GM23248 (cell line): ENCODE measurements at places on chromosomes 5 and 9.
A peak's percentile ranks its signal among the peaks of the same experiment; 100 is the strongest.

DNA sequence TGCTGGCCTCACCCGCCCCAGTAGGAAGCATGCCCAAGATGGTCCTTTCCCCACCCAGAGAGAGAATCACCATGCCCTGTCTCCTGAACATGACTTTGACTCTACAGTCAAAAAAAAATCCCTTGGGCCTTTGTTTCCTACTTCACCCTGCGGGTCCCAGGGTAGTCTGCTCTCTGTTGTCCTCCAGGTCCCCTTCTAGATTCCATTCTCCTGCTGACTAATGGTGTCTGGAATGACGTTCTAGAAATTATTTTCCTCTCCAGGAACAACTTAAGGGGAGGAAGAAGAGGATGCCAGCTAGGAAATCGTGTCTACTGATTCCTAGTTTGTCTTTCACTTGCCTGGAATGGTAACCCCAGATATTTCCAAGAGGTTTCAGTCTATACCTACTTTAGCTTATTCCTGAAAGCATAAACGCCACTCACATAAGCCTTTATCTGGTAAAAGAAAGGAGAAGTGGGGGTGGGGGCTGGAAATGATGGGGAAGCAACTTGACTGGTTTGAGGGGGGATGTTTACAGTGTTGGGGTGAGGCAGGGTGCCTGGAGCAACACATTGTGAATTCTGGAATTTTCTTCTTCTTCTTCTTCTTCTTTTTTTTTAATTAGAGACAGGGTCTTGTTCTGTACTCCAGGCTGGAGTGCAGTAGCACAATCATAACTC lies 93.9 kb downstream of the SNX18 start:
- peak; percentile 45 for DNase-seq

GRCh38 chr5:142445266-142445665 lies 120.4 kb upstream of the SPRY4 start:
- DNase-seq = peak; percentile 33

DNA sequence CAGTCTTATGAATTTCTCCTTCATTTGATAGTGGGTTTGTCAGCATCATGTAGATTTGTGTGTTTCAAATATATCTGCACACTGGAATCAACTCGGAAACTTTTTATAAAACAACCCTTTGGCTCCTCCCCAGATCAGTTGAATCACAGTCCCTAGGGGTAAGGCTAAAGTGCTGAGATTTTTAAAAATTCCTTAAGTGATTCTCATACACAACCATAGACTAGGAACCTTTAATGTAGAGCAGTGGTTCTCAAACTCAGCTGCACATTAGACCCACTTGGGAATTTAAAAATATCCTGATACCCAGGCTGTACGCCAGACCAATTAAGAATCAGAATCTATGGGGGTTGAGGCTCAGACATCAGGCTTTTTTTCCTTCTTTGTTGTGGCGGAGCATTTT lies 17.5 kb upstream of the JAK2 start:
- peak; percentile 81 for DNase-seq

- DNase-seq = peak; percentile 93
These were observed 309.1 kb downstream of the ADAMTS6 start for GRCh38 chr5:65172486-65173129.

- DNase-seq = no peak
These were observed 1.8 kb upstream of the IARS1 start for GRCh38 chr9:92295240-92295790.

DNA sequence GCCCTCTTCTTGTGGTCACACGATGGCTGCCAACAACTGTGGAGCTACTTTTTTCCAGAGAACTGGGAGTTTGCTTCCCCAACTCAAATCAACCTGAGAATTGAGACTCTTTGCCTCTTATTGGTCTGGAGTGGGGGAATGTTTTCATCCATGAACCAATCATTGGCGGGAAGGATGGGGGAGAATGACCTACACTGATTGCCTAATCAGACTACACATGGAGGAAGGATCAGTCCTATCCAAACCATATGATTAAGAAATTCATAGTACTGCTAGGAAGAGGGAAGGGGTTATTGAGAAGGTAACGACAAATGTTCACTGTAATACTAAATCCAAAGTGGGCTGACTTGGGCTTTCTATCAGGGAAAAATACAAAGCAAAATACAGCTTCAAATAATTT lies 7.9 kb upstream of the KIF2A start:
- no peak for DNase-seq

DNA sequence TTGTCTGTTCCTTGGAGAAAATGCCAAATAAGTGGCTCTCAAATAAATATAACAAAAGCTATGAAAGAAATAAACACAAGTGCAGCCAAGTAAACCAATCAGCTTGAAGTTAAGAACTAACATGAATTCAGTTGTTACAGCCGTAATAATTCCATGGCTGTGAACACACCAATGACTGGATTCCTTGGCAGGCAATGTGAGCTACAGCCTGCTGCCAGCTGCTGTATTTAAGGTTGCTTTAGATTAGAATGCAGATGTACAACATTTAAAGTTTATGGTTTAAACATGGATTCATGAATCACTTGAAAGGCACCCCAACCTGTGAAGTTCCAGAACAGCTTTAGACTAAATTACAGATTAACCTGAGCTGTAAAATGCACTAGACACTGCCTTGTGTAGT lies 626.4 kb upstream of the SEMA6A start:
- no peak for DNase-seq

GRCh38 chr5:174872271-174872670 lies 147.9 kb downstream of the MSX2 start:
- DNase-seq = no peak

DNA sequence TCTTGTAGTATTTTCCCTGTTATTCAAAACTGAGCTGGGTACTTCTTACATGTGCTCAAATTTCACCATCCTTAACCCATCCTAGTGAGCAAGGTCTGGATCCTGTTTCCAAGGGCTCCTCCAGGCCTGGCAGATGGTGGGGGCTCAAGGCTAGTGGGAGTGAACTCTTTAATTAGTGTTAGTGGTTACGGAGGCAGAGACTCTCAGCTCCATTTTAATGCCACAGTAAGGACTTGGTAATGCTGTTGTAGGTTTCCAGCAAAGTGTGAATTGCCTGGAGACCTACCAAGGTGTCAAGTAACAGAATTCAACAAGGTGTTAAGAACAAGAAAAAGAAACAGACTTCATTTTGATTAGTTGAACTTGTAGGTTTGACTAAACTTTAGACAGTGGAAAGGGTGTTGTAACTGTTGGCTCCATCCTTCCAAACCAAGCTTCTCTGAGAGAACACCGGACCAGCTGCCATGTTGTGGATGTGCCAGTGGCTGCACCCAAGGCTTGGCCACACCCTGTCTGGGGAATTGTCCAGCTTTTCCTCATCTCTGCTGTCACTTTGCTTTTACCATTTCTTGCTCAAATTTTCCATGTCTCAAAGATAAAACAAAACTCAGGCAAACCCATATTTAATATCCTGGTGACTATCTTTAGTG lies 98.7 kb downstream of the ADCY2 start:
- no peak for DNase-seq

DNA sequence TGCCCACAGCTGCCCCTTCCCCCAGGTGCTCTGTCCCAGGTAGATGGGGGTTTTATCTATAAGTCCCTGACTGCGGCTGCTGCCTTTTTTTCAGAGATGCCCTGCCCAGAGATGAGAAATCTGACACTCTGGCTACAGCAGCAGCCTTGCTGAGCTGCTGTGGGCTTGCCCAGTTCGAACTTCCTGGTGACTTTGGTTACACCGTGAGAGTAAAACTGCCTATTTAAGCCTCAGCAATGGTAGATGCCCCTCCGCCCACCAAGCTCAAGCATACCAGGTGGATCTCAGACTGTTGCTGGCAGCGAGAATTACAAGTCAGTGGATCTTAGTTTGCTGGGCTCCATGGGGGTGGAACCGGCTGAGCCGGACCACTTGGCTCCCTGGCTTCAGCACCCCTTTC lies 56.8 kb downstream of the MINAR2 start:
- no peak for DNase-seq

- peak; percentile 16 for DNase-seq
These were observed 217.5 kb upstream of the SGCD start for GRCh38 chr5:156109317-156110023.

DNA sequence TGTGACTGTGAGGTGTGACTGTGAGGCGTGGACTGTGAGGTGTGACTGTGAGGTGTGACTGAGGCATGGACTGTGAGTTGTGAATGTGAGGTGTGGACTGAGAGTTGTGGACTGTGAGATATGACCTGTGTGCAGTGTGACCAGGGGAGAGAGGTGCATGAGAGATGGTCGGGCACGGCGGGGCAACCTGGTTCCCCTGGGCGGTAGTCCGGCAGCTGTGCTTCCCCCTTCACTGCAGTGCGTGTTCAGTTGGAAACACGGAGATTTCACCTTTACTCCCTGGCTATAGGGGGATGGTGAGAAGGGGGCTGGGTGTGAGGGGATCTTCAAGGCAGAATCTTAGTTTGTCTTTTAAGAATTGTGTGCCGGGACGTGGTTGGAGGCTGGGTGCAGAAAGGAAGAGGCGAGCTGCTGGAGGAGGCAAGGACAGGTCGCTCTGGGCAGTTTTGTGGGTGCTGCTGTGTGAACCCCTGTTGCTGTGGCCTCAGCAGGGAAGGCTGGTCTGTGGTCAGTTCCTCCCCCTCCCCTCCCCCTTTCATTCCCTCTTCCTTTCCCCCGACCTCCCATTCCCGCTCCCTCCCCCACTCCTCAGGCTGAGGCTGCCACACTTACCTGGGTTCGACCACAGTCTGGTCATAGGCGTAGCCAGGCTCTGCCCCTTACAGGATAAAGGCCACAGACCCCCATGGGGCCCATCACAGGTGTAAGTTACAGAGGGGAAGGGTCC lies 39.3 kb downstream of the CEP72 start:
- DNase-seq = no peak

DNA sequence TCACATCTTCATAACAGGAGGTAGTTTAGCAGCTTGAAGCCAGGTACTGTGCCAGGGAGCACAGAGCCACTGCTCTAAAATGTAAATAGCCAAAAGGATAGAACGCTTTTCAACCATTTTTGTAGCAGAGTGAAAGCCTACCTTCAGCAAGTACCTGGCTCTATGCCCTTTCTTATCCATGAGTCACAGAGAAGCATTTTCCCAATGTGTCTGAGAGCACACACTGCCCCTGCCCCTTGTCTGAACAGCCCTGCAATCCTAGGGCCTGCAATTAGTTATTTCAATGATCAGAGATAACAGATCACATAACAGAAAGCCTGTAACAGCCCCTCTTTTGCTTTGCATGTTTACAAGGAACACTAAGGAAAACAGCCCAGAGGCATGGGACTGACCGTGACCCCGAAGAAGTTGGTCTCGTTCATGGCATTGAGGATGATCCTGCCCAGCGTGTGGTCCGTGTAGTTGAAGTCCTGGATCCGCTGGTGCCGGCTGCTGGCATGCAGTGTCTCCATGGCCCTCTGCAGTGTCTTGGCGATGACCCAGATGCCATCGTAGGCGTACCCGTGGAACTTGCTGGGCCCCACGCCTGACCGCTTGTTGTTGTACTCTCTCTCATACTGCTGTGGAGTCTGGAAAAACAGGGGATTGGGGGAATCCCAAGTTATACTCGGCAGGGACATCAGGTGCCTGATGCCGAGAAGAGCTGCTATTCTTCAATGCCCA lies 198.3 kb upstream of the TBC1D2 start:
- DNase-seq = peak; percentile 70

GRCh38 chr9:131892902-131893500 lies 153.1 kb upstream of the RAPGEF1 start:
- DNase-seq = no peak

DNA sequence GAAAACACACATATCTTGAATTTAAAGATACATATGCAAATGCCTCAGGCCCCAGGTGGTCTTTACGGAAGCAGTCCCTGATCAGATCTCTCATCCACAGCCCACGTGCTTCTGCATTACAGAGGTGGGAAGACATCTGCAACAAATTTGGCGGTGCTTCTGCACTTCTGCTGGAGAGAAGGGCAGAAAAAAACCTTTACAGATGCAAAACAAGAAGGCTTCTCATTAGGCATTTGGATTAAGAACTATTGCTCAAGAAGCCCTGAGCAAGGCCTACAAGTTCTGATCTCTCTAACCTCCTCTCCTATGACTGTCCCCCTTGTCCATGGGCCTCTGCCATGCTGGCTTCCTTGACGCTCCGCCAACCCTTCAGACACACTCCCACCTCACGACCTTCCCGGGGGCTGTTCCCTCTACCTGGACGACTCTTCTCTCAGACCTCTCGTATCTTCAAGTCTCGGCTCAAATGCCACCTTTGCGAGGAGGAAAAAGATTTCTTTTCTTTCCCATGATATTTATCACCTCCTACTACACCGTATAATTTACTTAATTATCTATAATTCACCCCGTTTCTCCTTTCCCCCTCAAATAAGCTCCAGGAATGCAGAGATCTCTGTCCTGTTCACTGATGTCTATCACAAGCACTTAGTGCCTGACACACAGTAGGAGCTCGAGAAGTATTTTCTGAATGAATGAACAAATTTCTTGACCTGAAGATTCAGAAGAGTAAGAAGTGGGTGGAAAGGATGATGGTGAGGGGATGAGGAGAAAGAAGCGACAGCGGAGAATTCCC lies 1.1 kb downstream of the MTMR12 start:
- DNase-seq = peak; percentile 57

DNA sequence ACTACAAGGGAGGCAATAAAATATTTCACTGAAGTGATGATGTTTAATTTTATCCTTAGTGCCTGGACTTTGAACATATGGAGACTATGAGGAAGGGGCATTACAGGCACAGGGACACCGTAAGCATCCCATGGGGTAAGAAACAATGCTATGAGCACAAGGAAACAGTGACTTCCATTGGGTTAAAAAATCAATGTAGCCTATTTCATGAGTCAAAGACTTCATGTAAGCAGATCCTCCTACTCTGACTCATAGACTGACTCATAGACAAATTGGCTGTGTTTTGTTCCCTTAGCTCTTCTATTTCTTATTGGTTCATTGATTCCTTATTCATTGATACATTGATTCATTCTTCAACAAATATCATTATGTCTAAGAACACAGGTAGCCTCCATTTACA lies 351.0 kb downstream of the PRELID2 start:
- DNase-seq = peak; percentile 80

- no peak for DNase-seq
These were observed 201.4 kb downstream of the ZNF462 start for GRCh38 chr9:107064378-107064777.

GRCh38 chr5:131521252-131521651 lies 113.8 kb downstream of the RAPGEF6 start:
- peak; percentile 79 for DNase-seq

GRCh38 chr9:91778031-91778430 lies 172.0 kb downstream of the ROR2 start:
- DNase-seq = peak; percentile 60

GRCh38 chr9:127105805-127106465 lies 16.5 kb downstream of the ANGPTL2 start:
- peak; percentile 12 for DNase-seq

- no peak for DNase-seq
These were observed 7.0 kb downstream of the NDUFB6 start for GRCh38 chr9:32565967-32566366.

- DNase-seq = peak; percentile 34
These were observed 46.8 kb upstream of the SLIT3 start for GRCh38 chr5:169347786-169348185.

DNA sequence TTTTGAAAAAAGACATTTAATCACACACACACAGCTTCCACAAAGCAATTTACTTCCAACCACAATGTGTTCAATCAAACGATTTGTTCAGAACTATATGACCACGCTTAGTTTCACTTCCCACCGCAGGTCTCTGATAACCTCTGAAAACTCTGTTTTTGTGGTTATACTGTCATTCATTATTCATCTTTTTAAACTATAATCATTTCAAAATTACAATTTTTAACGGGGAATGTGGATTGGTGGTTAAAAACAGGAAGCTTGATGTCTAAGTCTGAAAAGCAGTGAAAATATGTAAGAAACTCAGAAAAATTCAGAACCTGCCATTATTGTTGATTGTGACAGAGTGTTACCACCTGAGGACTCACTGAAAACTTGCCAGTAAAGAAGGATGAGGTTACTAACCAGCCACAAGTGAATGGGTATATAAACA lies 12.7 kb upstream of the TMEM174 start:
- no peak for DNase-seq
